ENCODE measurements at places on chromosomes 7 and 10. TPM values are rescaled to one million over a fixed set of nuclear protein-coding genes. Genes with fewer than 3 reads are reported as not detected.
A peak's percentile ranks its signal among the peaks of the same experiment; 100 is the strongest.

GRCh38 chr7:77538281-77539212, 1.5 kb downstream of the PTPN12 start:
- H3K27me3 ChIP-seq: no peaks in the 10 kb centered on the region
- peak; percentile 82 for DNase-seq
- H3K27ac ChIP-seq: peak overlapping the region; percentile 99
- peaks cover 54% of the 10 kb centered on the region for H3K4me1 ChIP-seq
- peak overlapping the region; percentile 99 for H3K4me3 ChIP-seq
- H3K36me3 ChIP-seq: no peaks in the 10 kb centered on the region

DNA sequence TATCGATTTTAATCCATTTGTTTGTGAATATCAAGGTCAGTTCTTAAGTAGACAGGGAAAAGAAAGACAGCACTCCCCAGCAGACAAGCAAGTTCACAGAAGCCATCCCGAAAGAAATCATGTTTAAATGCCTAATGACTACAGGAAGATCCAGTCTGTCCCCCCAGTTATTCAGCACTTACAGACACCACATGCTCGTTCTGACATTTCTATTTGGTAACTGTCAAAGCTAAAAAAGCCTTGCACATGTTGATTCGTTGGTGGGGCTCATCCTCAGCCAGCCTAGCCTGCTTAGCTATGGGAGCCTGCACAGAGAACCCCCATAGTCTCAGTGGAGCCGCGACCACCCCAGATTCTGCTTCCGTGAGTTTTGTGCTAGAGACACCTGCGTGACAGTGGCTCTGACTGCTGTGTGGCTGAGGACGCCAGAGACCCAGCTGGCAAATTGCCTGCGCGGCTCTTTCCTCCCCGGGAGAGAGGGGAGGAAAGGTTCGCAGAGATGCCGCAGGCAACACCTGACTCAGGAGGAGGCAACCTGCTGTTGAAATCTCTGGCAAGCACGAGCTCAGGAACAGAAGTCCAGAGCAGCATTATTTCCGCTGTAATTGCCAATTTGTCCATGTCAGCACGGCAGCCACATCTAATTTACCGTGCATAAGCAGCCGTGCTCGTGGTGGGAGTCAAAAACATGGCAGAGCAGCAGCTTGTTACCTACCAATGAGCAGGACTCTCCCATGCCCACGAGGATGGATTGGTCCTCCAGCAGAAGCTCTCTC, 194.2 kb downstream of the GPAM start:
- no peak overlapping the region for H3K4me3 ChIP-seq
- peak; percentile 34 for DNase-seq
- no peak overlapping the region for H3K27ac ChIP-seq

GRCh38 chr10:86105181-86105580, 261.4 kb downstream of the GRID1 start:
- no peaks in the 10 kb centered on the region for H3K36me3 ChIP-seq
- H3K4me1 ChIP-seq: no peaks in the 10 kb centered on the region
- DNase-seq: no peak
- H3K4me3 ChIP-seq: no peak overlapping the region

DNA sequence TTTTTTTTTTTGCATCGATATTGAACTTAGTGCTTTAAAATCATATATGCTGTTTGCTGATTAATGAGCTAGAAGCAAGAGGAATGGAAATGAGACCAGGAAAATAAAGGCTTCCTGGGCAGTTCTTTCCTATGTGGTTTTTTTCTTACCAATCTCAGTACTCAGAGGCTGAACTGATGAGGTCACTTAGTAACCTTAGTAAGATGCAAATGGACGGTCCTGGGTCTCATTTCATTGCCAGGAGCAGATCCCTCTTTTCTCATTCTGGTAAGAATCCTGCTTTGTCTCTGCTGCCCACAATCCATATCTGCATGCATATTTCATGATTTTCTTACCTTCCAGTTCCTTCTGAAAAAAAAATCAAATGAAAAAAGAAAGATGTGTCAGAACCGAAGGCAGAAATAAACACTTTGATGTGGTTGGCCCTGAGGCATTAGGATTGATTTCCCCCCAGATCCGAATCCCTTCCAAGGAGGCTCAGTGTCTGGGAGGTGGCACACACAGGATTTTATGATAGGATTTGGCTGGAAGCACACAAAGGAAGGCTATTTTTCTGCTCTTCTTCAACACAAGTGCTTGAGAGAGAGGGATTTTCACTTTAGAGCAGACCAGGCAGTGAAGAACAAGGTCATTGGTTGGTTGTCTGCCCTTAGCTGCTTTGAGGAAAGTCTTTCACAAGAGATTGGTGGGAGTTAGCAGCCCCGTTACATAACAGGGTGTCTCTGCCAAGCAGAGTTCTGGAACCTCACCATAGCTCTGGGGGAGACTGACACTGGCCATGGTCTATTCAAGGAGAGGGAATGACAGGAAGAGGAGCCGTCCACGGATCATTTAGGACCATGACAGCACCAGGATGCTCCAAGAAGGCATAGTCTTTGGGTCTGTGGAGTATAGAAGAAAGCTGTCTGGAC, 150.0 kb downstream of the CAMK1D start:
- H3K27ac ChIP-seq: no peak overlapping the region
- no peaks in the 10 kb centered on the region for H3K36me3 ChIP-seq
- DNase-seq: no peak
- H3K4me3 ChIP-seq: no peak overlapping the region
- H3K4me1 ChIP-seq: peaks cover 27% of the 10 kb centered on the region

DNA sequence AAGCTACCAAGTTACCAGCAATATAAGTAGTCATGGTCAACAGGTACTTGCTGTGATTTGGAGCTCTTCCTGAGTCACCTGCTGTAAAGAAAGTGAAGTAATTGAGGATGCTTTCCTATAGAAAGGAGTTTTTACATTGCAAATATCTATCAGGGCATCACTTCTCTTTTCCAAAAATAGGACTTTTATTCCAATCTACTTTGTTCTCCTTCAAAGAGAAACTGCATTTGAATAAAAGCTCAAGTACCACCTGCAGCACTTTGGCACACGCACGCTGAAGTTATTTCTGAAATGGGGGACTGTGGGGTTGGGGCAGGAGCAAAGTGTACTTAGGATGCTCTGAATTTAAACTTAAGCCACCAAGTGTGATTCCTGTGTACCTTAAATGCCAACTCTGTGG, 81.8 kb upstream of the PRKAR2B start:
- DNase-seq: no peak
- no peak overlapping the region for H3K4me3 ChIP-seq
- no peaks in the 10 kb centered on the region for H3K4me1 ChIP-seq
- H3K27me3 ChIP-seq: no peaks in the 10 kb centered on the region

DNA sequence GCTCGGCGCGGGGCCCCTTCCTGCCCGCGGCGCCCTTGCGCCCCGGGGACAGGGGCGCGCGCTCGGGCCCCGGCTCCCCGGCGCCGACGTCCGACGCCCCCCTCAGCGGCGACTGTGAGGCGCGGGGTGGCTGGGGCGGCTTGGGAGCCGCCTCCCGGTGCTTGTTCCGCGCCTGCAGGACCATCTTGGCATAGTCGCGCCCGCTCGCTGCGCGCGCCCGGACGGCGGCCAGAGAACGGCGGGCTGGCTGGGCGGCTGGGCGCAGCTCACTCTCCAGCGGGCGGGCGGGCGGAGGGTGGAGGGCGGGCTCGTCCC, at the start of gene DPY19L1:
Gene DPY19L1 (minus strand): TSS at position 275 of the 315 bp plus-strand sequence. CDS start 91 bp downstream, at position 184.
- H3K27me3 ChIP-seq: no peaks in the 10 kb centered on the region
- H3K36me3 ChIP-seq: no peaks in the 10 kb centered on the region
- peak within 1 kb of the TSS; percentile 98 for H3K27ac ChIP-seq
- H3K4me1 ChIP-seq: peaks cover 18% of the 10 kb centered on the region
- DNase-seq: no peak

The STRIP2 gene
- total RNA-seq: 2.0 TPM

The RNF148 gene
- not detected for total RNA-seq

All from stomach (tissue), 19 donors.